NCI-H510A treated with DMSO at 0.1 percent for 48 hours (cell line): ENCODE measurements at places on chromosomes 5 and 9.
A peak's percentile ranks its signal among the peaks of the same experiment; 100 is the strongest.

GRCh38 chr5:149452007-149452664 is 73.0 kb upstream of the IL17B start:
- DNase-seq = no peak

DNA sequence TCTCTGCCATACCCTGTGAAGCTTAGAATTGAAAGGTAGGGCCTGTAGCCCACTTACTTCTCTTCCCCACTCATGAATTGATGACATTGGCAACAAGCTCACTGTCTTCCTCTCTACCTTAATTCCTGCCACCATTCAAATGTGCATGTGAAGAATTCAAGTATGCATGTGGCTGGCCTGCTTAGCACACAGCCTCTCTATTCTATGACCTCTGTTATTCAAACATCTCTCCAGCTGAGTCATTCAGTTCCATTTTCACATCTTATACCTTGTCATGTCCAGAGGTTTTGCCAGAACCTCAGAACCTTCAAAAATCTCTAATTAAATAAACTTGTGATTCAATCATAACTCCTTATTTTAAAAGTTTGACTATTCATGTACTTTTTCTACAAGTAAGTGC is 114.7 kb upstream of the MAN2A1 start:
- no peak for DNase-seq

DNA sequence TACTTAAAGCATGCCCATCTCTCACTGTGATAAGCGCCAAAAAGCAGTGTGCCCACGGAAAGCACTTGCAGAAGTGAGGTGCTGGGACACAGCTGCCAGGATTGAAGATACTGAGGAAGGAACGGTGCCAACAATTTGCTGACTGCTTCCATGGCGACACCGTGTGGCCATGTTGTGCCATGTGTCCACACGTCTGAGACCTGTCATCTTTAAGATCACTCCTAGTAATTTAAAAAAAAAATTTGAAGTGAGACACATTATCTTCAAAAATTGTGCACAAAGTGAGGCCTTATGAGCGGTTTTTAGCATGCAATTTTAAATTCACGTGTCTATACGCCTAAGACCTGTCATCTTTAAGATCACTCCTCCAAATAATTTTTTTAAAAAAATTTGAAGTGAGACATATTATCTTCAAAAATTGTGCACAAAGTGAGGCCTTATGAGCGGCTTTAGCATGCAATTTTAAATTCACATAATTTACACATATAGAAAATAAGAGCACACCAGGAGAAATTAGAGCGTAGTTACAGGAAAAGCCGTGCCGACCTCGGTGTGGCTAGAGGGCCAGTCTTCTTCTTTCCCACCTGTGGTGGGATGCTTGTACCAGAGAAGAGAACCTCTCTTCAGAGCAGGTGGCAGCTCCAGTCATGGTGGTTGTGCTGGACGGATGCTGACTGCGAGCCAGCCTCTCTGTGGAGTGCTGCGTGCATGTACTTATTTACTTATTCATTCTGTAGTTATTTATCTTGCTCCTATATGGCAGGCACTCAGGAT is 21.4 kb upstream of the FLT4 start:
- DNase-seq = peak; percentile 4

DNA sequence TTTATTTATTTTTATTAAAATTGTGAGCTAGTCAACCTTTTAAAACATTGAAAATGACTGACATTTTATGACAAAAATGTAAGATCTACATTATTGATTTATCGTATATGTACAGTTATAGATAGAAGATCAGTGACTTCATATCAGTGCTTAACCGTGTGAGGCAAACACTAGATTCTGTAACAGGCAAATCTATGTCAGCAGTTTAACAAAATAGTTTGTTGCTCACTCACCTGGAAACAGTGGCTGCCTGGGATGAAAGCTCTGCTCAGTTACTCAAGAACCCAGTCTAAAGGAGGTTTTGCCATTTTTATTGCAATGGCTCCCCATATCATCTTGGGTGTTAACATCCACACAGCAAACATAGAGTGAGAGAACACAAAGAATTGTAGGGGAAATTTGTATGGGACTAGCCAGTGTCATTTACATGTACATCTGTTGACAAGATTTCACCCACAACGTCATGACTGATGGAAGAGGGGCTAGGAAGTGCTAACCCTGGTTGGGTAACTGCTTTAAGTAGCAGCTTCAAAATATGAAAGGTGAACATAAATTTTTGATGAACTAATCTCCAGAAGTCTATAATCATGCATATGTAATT is 49.0 kb downstream of the SGCD start:
- no peak for DNase-seq

- no peak for DNase-seq
Measured at GRCh38 chr9:34572628-34573027, 16.9 kb downstream of the CNTFR start.

DNA sequence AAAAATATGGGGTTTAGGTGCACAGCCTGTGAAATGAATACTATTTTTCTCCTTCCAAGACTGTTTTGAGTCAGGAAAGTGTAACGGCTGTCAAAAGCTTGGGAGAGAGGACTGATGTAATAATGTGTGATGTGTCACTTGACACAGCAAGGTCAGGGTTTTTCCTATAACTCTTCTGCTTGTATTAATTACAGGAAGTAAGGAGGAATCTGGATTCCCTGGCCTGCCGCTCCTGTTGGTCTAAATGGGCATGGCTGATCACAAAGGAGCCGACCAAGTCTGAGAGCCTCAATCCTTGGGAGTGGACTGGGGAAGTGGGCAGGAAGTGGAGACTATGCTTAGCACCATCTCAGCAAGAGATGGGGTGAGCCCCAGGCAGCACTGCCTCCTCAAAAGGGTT is 16.7 kb upstream of the SLC28A3 start:
- DNase-seq = no peak

DNA sequence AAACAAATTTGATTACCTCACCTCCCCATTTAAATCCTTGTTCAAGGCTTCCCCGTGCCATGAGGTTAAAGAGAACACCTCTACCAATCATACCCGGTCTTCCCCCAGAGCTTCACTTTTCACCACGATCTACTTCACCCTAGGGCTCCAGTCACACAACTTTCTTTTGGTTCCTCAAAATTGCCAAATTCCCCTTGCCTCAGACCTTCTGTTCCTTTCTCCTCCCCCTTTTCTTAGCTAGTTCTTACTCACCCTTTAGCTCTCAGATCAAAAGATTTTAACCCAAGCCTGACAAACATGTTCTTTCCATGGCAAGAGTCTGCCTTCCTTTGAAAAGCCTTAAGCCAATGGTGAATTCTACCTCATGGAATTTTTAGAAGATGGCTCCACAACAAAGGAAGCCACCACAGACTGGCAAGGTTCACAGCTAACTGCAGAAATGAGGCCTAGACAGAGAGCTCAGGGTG is 56.7 kb downstream of the MAPKAP1 start:
- no peak for DNase-seq

DNA sequence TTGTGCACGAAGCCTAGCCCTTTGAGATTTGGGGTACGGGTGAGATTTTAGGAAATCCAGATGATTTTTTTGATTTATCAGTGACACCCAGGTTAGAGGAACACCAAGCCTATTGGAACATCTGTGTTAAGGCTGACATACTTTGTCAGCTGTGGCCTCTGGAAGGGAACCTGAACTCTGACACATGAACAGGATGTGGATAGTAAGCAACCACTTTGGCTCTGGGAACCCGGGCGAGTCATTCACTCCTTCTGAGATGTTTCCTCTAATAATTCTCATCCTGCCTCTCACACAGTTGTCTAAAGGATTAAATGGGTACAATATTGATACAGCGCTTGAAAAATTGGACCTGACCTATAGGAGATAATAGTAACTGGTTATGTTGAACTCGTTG is 67.8 kb downstream of the FGF1 start:
- no peak for DNase-seq

- DNase-seq = no peak
Measured at GRCh38 chr5:71454913-71455312, 538 bp upstream of the BDP1 start.

DNA sequence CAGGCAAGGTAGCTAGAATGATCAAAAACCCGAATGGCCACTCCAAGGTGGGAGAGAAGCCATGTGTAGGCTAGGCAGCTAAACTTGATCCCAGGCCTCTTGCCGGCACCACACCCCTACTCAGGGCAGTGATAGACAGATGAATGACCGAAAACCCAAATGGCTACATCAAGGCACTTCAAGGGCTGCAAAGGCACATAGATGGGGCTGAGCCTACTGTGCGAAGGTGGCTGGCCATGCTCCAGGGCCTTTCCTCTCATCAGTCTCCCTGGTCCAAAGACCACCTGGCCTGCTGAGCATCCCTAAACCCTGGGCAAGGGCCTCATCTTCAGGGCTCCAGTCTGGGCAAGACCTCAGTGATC is 3.7 kb upstream of the TIFAB start:
- DNase-seq = no peak

DNA sequence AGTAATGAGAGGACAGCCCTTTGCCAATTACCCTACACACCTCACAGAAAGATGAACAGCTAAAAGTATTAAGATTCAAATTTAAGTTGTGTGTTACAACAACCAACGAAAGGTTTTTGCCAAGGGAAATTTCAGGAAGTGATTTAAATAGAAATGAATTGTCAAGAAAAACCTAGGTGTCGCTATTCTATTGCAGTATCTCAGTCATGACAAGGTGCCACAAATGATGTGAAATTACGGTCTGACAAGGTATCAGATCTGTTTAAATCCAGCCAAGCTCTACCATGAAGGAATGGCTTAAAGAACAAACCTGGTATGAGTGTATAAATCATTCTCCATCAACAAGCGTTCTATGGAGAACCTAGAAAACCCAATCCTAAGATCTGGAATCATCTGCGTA is 189.7 kb downstream of the ATPSCKMT start:
- DNase-seq = no peak

DNA sequence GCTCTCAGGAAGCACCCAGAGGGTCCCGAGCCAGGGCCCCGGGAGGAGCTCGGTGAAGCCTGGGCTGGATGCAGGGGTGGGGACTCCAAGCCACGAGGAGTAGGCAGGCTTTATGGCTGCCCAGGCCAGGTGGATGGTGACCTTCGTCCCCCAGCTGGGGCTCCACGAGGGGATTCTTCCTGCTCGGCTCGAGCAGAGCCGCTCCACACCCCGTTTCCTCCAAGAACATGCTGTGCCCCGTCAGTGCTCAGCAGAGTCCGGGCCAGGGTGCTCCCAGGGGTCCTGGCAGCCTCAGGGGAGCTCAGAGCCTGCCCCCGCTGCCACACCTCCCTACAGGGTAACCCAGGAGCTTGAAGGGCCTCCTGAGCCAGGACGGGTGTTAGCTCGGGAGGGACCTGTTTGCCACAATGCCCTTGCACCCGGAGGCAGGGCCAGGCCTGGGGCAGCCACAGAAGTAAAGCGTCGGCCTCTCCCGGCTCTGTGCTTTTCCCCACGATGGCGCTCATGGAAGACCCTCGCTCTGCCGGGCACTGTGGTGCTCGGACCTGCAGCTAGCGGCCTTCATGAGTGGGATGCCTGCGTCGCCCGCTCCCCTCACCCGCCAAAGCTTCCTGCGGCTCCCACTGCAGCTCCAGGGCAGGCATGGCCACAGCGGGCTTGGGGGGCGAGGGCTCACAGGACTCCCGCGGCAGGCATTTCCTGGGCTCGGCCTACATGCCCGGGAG is 86.8 kb downstream of the KCNT1 start:
- no peak for DNase-seq

GRCh38 chr5:16066810-16067209 is 112.8 kb downstream of the MARCHF11 start:
- DNase-seq = no peak

DNA sequence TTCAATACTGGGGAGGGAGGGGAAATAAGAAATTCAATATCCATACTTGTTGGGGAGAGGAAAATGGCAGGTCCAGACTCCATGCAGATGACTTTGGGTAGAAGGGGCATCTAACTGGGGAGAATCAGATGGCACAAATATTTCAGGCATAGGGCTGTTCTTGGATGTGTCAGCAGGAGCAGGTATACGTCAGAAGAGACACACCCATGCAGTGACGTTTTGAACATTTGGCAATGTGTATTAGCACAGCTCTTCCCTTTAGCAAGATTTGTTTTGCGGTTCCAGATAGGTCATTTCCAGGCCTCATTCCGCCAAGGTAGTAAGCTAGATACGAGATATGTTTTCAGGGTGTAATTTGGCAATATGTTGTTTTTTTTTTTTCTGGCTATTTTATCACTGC is 187.2 kb upstream of the CDH10 start:
- no peak for DNase-seq

- DNase-seq = no peak
Measured at GRCh38 chr9:82037126-82037525, 48.6 kb downstream of the SPATA31D1 start.

GRCh38 chr9:92749071-92749933 is 15.3 kb downstream of the BICD2 start:
- DNase-seq = no peak

DNA sequence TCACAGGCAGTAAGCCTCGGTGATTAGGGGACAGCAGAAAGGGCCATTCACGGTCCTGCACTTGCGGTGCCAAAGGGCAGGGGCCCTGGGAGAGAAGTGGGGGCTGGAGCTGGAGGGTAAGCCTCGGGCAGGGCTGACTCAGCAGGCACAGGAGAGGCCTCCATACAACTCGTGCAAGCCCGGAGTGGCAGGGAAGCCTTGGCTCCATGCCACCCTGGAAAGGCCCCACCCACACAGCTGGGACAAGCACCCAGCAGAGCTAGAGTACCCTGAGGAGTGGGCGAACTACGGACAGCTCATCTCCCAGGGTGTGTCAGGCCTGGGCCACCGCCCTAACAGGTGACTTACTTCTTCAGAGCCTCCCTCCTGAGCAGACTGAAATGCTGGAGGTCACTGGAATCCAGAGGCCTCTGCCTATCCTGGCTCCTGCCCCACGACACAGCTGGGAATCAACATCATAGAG is 5.6 kb upstream of the CAMK2A start:
- DNase-seq = peak; percentile 51

- DNase-seq = no peak
Measured at GRCh38 chr9:130040984-130041647, 1.9 kb downstream of the FNBP1 start.

DNA sequence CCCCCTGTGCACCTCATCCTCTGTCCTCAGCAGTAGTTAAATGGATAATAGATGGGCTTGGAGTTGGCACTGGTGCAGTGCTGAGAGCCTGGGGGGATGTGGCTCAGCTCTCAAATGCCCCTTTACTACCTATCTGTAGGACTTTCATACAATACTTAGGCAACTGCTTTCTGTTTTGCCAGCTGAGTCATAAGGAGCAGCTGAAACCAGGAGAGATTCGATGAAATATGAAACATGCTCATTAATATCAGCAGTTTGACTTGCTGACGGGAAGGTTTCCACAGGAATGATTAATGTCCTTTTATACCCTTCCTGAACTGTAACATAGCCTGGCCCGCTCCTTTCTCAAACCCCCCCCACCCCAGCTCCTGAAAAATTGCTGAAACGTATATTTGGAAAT is 142.6 kb downstream of the SAXO1 start:
- no peak for DNase-seq

GRCh38 chr9:126430124-126430523 is 103.5 kb downstream of the MVB12B start:
- peak; percentile 49 for DNase-seq

- DNase-seq = peak; percentile 60
Measured at GRCh38 chr9:133950629-133951111, 41.5 kb downstream of the VAV2 start.

- DNase-seq = no peak
Measured at GRCh38 chr9:31500422-31500821, 884.0 kb upstream of the ACO1 start.

GRCh38 chr5:149770236-149770635 is 40.1 kb downstream of the PPARGC1B start:
- no peak for DNase-seq
